Left ventricle myocardium inferior (tissue), 1 donor: ENCODE measurements at places on chromosomes 6 and 20. TPM values are rescaled to one million over a fixed set of nuclear protein-coding genes. Genes with fewer than 3 reads are reported as not detected.

TM9SF4 gene
- total RNA-seq = 27.0 TPM

SS18L1 gene
- 9.0 TPM for total RNA-seq

CD24 gene
- total RNA-seq = 0.71 TPM

CST5 gene
- total RNA-seq = not detected

NRSN1 gene
- not detected for total RNA-seq

COL9A1 gene
- 0.08 TPM for total RNA-seq

CAPN11 gene
- total RNA-seq = 0.25 TPM

FAM184A gene
- total RNA-seq = 0.93 TPM
